Vagina (tissue), 2 donors: ENCODE measurements at places on chromosomes 12 and 14.

GRCh38 chr14:68522510-68523325, 270.1 kb downstream of the ZFP36L1 start:
- DNase-seq: peak; percentile 55

- DNase-seq: no peak
Observed at GRCh38 chr12:33247625-33248024, 192.0 kb downstream of the SYT10 start.

- no peak for DNase-seq
Observed at GRCh38 chr12:20119596-20120402, 248.5 kb upstream of the PDE3A start.

DNA sequence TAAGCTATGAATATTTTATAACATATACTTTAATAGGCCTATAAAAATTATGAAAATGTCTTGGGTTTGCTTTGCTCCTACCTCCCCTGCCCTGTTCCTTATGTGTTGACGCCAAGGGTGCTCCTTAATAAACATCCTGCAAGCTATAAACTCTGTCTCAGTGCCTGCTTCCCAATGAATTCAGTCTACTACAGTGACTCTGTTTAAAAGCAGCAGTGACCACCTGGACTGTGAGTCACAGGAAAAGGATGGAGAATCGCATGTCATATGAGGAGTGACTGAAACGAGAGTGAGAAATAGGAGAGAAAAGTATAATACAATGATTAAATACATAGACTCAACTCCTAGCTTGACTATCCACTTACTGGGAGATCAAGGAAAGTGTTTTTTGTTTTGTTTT, 41.1 kb upstream of the CFAP54 start:
- no peak for DNase-seq

- DNase-seq: no peak
Observed at GRCh38 chr14:71336489-71337192, 429.4 kb downstream of the PCNX1 start.

GRCh38 chr12:99005601-99006000, 360.5 kb downstream of the APAF1 start:
- DNase-seq: no peak

DNA sequence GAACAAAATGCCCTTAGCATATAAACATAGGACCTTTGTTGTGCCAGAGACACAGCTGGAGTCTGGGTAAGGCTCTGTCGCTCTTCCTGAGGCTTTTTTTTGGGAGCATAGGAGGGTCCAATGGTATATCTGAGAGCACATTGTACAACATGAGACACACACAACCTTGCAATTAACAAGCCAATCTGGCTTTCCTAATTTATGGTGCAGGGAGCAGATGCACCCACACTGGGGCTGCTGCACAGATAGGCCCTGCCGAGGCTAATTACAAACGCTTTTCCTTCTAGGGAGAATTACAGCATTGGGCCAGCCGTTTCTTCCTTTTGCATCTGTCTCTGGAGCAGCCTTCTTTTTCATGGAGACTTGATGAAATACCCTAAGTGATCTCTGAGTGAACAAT, 75.0 kb upstream of the OVCH1 start:
- DNase-seq: no peak

DNA sequence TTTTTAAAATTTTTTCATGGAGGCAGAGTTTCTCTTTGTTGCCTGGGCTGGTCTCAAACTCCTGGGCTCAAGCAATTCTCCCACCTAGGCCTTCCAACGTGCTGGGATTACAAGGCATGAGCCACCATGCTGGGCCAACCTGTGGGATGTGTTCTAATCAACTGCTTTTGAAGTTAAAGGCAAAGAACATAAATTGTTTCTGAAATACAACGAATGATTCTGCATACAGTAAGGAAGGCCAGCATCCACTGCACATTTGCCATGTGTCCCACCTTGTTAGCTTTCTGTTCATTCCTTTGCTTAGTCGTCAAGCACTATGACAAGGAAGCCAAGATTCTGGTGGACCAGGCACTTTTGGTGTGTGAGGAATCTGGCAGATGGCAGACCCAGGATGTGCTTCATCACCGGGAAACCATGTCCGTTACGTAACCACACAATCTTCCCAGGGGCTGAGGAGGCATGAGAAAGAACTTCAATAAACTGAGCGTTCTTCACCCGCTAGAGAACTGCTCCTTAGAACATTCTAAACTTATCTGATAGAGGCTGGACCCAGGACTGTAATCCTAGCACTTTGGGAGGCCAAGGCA, 24.5 kb downstream of the MOK start:
- no peak for DNase-seq

DNA sequence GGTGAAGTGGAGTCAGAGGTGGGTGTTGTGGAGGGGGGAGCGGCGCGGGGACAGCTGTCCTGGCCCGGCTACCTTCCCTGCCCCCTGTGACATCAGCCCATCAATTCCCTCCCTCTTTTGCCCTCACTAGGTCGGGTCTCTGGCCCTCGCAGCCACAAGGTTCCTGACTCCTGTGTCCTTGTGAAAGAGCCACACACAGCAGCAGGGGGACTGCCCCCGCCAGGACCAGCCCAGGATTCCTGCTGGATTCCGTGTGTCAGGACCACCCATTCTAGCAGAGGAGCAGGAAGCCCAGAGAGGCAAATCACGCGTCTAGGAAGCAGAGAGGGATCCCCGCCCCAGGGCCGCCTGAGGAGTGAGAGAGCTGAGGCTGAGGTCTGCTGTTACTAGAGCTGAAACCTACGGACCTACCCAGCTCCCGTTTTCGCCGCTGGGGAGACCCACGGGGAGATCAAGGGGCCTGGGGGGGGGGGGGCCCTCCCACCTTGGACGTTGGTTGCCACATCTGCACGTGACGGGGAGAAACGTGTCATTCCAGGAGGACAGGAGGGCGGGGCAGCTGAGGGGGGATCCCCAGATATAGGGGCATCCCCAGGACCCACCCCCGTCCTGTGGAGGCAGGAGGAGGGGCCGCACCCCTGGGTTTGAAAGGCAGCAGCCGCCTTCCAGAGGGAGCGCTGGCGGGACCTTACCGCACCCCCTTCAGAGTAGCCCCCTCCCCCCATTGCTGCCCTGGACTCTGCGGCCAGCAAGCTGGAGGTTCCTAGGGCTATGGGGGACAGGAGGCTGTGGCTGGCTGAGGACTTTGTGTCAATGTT, 12.5 kb upstream of the INF2 start:
- no peak for DNase-seq

GRCh38 chr12:122917507-122918121, 21.7 kb upstream of the VPS37B start:
- DNase-seq: no peak

DNA sequence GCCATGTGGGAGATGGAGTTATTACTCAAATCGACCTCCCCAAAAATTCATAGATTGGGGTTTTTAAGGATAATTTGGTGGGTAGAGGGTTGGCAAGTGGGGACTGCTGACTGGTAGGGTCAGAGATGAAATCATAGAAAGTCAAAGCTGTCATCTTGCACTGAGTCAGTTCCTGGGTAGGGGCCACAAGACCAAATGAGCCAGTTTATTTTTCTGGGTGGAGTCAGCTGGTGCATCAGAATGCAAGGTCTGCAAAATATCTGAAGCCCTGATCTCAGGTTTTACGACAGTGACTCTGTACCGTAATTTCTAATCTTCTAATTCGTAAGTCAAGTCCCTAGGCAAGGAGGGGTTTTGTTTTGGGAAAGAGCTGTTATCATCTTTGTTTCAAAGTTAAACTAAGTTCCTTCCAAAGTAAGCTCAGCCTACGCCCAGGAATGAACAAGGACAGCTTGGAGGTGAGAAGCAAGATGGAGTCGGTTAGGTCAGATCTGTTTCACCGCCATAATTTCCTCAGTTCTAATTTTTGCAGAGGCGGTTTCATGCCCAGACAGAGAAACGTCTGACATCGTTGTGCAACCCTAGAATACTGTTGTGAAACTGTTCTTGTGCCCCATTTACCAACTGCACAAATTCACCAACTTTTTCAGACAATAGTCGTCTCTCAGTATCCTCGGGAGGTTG, 104.5 kb upstream of the SFSWAP start:
- DNase-seq: no peak

- DNase-seq: no peak
Observed at GRCh38 chr12:122729583-122730214, 945 bp downstream of the HCAR1 start.

DNA sequence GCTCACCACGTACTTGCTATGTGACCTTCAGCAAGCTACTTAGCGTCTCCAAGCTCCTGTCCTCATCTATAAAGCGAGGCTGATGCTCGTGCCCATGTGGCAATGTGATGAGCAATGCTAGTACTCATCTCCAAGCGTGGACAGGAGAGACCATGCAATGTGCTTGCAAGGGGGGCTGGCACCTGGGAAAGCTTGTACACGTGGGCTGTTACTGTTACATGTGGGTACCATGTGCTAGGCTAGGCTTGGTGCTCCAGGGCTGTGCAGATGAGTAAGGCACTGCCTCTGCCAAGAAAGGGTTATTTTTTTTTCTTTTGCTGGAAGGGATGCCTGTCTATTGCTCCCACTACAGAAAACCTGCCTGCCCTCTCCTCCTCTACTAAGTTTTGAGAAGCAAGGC, 46.6 kb downstream of the TSPAN11 start:
- no peak for DNase-seq

DNA sequence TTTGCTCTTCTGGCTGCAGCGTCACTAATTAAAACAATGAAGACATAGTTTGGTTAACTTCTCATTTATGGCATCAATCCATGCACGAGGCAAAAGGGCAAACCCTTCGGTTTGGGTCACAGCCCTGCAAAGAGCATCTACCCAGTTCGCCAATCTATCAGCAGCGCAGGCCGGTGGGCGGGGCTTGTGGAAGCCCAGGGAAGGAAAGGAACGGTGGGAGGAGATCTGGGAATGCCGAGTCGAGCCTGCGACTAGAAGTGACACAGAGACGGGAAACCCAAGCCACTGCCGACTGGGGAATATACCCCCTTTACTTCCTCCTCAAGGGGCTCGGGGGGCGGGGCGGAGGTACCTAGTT, 466 bp downstream of the KICS2 start:
- DNase-seq: no peak

DNA sequence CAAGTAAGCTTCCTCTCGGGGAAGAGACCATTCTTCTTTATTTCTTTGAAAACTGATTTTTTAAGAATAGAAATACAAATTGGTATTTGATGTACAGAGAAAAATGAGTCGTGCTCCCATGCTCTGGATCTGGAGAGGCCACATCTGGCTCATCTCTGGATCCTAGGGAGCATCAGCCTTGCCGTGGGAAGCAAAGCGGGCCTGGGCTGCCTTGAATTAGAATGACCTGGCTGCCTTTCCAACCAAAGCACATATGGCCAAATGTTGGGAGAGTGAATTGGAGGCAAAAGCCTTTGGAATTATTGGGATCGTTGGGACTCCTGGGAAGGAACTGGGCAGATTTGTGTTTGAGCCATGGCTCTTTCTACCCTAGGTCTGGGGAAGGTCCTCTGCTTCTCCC, 80.0 kb downstream of the SLC25A47 start:
- no peak for DNase-seq

GRCh38 chr14:22748206-22748605, 18.3 kb upstream of the OXA1L start:
- DNase-seq: no peak

- DNase-seq: no peak
Observed at GRCh38 chr12:92437452-92437851, 265.3 kb upstream of the PLEKHG7 start.

DNA sequence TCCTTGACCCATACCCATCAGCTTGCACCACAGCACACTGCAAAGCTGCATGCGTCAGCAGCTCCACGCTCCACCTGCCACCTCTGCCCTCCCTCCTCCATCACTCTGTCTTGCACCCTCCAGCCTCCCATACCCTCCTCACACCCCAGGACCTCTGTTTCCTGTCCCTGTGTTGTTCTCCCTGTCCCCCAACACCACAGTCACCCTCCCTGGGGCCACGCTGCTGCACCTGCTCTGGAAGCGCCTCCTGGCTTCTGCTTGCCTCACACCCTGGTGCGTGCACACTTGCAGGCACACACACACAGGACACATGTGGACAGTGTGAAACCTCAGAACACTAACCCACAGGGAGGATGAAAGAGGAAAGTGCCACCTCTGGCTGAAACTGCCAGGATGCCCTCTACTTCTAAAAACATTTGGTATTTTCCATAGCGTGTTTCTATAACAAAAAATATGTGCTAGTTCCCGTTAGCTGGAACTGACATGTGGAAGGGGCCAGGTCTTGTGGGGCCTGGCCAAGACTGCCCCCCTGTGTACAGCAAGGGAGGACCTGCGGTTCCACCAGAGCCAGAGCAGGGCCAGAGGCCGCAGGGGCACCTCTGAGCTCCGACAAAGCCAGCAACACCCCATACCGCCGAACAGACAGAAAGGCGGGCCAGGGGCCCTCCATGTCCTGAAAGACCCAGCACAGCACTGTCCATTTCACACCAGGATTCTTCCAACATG, 10.0 kb downstream of the BRF1 start:
- no peak for DNase-seq

DNA sequence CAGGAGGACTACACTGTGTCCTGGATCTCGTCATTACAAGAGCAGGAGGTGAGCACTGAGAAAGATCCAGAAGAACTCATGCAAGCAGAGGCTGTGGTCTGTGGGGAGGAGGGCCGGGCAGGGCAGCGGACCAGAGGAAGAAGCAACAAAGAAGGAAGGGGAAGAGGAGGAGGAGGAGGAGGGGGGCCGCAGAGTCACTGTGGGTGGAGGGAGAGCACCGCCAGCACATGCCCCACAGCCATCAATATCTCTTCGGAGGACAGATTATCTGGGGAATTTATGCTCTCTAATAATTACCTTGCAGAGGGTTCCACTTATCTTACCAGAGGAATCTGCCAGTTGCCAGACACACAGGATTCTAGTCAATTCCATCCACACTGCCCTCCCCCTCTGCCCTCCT, 105.6 kb downstream of the DPF3 start:
- DNase-seq: no peak

- DNase-seq: no peak
Observed at GRCh38 chr14:105908481-105908911, 382.1 kb downstream of the TMEM121 start.

GRCh38 chr12:120573560-120573959, 7.6 kb downstream of the POP5 start:
- no peak for DNase-seq

- DNase-seq: no peak
Observed at GRCh38 chr12:129821964-129822363, 81.9 kb downstream of the TMEM132D start.

- no peak for DNase-seq
Observed at GRCh38 chr14:50230401-50230700, 1.0 kb downstream of the SOS2 start.

DNA sequence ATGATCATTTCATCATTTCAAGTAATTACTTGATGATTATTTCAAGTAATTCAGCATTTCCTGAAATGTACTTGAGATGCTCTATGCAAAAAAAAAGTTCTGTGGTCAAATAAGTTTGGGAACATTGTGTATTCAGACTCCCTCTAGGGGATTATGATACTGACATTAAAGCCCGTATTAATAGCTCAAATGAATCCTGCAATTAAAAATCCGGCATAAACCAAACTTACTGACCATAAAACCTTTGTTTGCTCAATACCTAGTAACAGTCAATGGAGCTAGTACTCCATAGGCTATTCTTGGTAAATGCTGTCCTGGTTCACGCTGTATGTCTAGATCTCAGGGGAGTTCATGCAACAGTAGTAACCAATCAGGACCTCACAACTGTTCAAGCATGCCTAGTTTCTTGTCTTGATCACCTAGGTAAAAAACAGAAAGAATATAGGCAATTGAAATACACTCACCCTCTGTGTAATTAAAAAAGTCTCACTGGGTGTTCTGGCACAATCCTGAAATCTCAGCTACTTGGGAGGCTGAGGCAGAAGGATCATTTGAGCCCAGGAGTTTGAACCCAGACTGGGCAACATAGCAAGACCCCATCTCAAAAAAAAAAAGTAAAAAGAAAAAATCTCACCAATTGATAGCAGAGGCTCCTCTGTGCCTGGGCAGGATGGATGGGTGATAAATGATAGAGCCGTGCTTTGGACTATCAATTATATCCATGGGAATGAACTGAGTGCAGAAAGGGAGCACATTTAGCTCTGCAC, 14.1 kb downstream of the ALDH1L2 start:
- no peak for DNase-seq
